ENCODE measurements at places on chromosomes 1 and 21.

- no peak for DNase-seq
Observed at GRCh38 chr1:54837002-54837853, 36.1 kb upstream of the TTC22 start.

DNA sequence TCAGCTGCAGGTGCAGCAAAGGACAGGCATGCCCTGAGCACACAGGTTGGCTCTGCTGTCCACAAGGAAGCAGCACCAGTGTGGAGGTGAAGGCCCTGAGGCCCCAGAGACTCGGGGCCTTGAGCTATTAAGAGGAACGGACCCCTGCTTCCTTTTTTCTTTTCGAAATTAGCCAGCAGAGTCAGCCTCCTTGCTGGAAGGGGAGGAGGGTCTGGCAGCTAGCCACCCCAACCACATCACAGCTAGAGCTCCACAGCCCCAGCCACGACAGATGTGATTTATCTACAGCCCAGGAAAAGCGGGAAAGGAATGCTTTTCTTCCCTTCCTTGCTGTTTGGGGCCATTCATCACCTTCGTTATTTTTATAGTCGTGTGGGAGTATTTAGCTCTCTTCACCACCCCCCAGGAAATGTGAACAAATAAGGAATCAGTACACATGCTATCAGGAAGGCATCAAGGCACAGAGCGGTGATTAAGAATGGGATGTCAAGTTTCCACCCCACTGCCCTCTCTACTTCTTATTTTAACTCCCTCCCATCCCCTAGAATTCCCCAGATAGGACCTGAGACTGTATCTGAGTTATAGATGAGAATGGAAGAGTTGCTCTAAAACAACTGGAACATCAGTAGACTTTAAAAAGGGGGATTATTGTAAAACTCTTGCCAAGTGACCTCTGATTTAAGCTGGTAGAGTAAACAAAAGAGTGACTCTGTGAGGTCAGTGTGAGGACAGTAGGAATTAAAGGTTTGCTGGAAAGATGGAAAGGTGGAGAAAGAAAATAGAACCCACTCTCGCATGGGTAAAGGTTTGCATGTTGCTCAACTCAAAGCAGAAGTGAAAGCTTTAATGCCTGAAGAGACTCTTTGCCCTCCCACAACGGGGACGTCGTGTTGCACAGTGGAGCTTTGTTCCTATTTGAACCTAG, 224.7 kb upstream of the GJB5 start:
- no peak for DNase-seq

GRCh38 chr1:8646189-8646588, 171.3 kb downstream of the RERE start:
- no peak for DNase-seq

GRCh38 chr1:234218078-234218477, 155.2 kb upstream of the COA6 start:
- DNase-seq = no peak

DNA sequence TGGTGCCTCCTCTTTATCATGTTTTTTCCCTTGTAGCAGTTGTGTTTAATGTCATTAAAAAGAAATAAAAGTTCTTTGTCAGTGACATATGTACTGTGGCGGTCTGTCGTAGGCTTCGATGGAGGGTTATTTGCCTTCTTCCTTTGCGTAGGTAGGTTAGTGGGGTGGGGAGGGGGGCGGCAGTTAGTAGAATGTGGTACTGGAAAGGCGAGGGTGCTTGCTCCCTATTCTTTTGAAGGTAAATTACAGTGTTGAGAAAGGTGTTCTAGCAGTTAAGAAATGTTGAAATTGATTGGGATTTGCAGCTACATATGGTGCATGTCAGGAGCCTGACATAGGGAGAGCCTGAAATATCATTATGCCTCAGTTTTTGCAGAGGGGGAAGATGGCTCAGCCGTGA, 11.9 kb downstream of the FNDC5 start:
- no peak for DNase-seq

GRCh38 chr1:10617931-10618885, 143.5 kb downstream of the PEX14 start:
- DNase-seq = no peak

DNA sequence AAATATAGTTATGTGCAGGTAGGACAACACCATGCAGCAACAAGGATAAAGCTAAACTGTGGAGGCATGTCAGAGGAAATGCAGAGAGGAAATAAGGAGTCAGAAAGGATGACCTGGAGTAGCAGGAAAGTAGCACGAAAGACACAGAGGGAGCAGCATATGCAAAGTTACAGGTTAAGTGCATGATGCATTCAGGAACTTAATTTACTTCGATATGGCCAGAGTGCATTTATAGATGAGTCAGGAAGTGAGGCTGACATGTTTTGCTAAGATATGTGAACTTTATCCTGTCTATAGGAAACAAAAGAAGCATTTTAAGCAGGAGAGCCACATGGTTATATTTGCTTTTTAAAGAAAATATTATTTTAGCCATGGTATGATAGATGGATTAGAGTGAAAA, 15.4 kb upstream of the MUTYH start:
- DNase-seq = no peak

- no peak for DNase-seq
Observed at GRCh38 chr1:154866257-154867063, 3.6 kb downstream of the KCNN3 start.

DNA sequence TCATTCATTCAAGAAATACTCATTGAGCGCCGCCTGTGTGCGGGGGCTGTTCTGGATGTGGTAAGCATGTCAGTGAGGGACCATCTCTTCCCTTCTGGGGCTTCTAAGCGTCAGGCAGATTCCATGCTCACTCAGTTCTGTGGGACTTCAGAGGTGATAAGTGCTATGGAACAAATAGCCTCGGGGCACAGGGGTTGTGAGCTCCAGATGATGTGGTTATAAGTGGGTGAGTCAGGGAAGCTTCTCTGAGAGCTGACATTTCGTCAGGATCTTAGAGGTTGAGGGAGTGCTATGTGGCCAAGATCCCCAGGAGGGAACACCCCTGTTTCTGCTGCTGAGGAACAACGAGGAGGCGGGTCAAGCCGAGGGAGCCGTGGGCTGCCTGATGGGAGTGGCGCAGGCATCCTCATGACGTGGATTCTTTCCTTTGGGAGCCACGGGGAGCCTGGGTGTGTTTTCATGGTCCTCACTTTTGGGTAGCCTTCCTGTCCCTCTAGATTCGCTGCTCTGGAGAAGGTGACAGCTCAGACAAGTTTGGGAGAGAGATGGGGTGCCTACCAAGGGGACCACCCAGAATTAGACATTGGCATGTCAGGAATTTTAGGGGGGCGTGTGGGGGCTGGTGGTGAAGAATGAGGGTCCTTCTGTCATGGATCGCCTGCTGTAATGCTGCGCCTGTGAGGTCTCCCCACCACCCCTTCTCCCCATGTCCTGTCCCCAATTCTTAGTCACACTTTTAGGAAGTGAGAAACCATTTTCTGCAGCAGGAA, 38.5 kb downstream of the HUNK start:
- no peak for DNase-seq

DNA sequence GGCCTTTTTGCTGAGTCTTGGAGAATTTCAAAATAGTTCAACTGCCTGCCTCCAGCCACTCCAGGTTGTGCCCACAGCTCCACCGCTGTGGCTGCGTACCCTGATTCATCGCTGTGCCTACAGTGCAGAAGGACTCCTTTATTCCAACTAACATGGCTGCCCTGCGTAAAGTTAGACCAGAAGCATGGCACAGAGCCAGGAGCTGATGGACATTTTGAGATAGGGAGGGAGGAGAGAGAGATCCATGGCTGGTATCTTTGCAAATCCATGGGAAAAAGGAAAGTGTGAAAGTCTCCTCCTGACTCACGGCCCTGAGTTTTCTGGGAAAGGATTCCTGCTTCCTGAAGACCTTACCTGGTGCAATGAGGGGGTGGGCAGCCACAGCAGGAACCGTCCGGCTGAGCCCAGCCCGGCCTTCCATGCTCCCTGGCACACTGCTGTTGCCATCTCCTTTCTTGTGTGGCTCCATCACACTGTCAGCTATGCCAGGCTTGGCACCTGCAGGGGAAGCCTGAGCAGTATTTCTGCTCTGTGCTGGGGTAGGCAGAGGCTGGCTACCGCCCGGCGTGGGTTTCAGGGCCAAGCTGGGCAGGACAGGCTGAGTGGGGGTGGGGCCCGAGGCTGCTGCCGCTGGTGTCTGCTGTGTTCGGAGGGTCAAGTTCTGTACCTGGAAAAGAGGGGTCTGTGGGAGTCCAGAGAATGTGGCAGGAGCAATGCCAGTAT, 46.0 kb upstream of the A3GALT2 start:
- no peak for DNase-seq

DNA sequence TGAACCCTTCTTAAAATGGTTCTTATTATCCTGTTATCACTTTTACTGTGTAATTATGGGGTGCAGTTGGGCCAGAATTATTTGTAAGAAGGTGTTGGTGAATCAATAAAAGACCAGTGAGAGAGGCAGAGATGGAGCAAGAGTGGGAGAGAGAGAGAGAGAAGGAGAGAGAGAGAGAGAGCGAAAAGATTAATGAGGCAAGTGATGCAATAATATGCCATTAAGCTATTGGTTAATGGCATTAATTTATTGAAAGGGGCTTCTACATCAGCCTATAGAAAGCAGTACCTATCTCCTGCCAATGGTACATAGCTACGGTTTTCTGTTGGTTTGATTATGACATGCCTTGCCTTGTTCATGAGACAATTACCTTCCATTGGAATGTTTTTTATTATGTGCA, 388.7 kb downstream of the RPS6KC1 start:
- DNase-seq = no peak

All from stimulated activated CD8-positive, alpha-beta memory T cell treated with anti-CD3 and anti-CD28 coated beads, Interleukin-15, amount 100 ng/mL, for 4 hours (primary cell).